ENCODE measurements at places on chromosomes 1 and 21.

GRCh38 chr1:162612606-162613400 lies 19.5 kb upstream of the DDR2 start:
- no peak for DNase-seq

GRCh38 chr1:36322041-36322785 lies 1.2 kb downstream of the EVA1B start:
- DNase-seq, result no peak

- DNase-seq, result no peak
These were observed 1.0 kb upstream of the TNNI1 start for GRCh38 chr1:201422436-201423030.

DNA sequence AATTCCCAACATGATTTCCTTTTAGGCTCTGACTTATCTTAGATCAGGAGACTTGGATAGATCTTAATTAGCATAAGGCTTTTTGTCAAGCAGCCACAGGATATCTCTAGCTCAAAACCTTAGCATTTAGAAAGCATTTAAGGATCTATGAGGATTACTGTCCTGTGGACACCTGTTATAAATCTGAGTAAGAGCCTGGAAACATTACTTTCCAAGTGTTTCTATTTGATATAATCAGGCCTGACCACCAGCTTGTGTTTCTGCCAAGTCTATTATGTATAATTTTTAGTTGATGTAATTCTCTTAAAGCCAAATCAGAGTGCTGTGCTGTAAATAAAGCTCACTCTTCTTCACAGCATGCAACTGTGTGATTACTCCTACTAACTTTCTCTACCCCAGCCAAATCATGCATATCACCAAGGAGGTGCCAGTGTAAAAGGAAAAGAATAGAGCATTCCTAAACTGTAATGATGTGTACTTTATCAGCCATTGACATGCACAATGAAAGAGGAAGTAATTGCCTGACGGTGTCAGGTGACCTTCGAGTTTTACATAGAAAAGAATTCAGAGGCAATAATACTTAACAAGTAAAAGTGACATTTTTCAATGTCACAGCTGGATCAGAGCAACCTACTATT lies 309.9 kb upstream of the PRMT6 start:
- peak; percentile 21 for DNase-seq

DNA sequence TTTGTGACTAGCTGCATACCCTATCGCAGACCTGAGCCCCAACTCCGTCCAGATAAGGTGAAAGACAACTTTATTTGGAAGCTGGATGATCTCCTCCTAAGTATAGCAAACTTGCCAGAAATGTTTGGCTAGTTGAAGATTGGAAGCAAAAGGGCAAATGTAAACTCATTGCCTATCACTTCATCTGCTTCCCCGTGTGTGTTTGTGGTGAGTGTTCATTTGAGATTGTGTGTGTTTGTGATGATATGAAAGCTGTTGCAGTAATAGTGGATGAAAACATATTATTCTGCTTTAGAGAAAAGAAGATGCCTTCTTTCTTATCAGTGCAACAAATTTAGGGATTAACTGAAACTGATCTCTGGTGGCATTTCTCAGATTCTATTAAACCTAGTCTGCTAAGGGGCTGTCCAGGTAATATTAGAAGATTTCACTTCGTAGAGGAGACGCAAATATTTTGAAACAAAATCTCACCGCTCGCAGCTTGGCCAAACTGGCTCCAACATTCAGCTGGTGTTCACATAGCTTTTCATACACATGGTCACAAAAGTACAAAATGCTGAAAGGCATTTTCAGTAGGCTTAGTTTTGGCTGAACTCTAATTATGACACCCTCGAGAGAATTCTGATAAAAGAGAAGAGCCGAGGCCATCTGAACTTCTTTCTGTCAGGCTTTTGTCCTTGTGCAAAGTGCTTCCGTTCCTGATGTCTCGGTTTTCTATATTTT lies 1.1 kb downstream of the TBX19 start:
- no peak for DNase-seq

DNA sequence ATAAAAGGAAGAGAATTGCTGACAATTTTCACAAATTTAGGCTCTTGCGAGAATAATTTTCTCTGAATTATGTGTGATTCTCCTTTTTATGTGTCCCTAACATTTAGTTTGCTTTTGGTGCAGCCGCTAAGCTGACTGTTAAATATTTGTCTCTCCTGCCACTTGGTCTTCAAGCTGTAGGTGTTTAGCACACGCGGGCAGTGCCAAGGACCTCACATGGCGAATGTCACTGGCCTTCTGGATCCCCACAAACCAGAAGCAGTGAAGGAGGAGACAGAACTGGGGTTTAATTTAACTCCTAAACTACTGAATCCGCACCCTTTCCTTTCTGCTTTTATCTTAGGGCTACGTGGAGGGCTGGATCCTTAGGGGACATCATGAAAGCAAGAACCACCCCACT lies 120.0 kb downstream of the KAZN start:
- DNase-seq, result no peak

GRCh38 chr1:3240524-3241235 lies 171.7 kb downstream of the PRDM16 start:
- no peak for DNase-seq

GRCh38 chr1:53642215-53642555 lies 96.8 kb downstream of the GLIS1 start:
- DNase-seq, result no peak

Data from urinary bladder (tissue), 4 donors.